PC-3 (cell line): ENCODE measurements at places on chromosomes 3 and 15. TPM values are rescaled to one million over a fixed set of nuclear protein-coding genes. Genes with fewer than 3 reads are reported as not detected.
A peak's percentile ranks its signal among the peaks of the same experiment; 100 is the strongest.

GRCh38 chr3:187831125-187832051 is 86.1 kb upstream of the BCL6 start:
- DNase-seq = no peak

Gene PLSCR5
- total RNA-seq = not detected in 2 replicates

DNA sequence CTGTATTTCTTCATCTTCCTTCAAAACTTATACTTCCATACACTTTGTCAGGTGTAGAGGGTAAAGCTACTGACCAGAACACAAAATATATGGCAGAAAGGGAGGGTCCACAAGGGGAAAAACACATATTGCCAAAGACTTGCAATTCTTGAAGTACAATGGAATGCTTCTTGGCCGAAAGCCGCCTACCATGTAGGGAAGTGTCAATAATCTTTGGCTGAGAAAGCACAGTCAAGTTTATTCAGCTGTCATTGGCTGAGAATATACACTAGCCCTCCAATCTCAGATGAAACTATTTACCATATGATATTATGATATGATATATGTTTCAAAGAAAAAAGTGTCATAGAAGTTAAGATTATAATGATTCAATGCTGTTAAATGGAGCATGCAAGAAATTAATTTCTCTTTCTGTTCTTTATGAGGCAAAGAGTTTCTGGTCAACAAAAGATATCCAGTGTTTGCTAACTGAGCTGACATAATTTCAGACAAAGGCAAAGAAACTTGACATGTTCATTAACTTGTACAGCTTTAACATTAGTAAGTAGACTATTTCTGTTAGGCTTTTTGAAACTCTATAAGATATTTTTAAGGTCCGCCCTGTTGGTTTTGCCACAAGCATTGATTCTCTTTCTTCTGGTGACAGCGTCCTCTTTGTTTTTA is 89.0 kb upstream of the LPP start:
- no peak for DNase-seq

DNA sequence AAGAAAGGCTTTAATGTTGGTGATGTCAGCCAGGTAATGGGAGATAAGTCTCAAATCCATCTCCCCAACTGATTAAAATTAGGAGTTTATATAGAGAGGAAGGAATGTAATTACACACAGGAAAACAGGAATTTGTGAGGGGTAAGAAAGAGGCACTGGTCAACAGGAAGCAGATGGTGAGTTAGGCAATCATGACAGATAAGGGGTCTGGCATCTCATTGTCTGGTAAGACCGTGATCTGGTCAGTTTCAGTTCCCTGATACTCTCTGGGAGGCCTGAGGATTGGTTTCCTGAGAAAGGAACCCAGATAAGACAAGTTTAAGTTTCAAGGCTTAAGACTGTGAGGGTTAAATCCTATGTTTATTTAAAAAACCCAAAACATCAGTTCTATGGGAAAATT is 414.7 kb upstream of the ARRDC4 start:
- no peak for DNase-seq

DNA sequence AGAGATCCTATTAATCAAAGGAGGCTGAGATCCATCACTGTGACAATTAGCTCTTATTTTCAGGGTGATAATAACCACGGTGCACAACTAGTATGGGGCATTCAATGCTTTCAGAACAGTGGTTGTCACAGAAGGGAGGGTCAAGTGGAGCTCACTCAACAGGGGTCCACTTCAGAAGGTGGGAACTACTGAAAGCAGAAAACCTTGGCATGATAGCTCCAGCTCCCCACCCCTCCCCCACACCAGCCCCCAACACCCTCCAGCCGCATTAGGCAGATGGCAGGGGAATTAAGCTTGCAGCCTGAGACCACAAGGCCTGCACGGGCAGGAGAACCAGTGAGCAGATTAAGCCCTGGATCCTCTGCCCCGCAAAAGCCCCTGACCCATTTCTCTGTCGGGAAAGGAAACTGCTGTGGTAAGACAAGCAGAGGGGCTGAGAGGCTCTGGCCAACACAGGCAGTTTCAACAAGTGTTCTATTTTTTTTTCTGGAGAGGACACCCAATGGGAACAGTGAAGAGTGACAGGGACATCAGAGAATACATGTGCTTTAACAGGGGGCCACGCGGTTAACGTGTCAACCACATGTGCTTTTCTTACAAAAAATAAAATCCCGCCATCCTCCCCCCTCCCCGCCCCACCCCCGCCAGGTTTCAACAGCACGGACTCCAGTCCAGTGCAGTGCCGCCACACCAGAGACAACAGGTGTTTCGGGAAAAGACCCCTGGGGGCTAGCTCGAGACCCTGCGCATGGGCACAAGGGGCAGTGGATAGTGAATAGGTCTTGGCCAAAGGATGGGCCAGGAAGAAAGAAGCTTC is 997 bp downstream of the FYCO1 start:
- DNase-seq = no peak

DNA sequence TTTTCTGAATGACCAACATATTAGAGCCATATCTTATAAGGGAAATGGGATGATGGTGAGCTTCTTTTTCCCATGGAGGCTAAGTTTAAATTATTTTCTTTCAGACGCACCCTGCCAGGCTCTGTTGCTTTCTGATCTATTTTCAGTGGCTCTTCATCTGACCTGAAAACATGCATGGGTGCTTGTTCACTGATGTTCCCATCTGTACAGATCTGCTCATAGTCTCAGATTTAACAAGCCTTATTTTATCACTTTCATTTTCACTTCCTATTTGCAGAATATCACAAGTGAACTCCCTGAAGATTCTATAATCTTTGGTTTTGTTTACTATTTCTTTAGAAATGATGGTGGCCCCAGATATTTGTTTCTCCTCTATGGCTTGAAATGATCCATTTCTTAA is 31.1 kb upstream of the SUCLG2 start:
- DNase-seq = no peak

DNA sequence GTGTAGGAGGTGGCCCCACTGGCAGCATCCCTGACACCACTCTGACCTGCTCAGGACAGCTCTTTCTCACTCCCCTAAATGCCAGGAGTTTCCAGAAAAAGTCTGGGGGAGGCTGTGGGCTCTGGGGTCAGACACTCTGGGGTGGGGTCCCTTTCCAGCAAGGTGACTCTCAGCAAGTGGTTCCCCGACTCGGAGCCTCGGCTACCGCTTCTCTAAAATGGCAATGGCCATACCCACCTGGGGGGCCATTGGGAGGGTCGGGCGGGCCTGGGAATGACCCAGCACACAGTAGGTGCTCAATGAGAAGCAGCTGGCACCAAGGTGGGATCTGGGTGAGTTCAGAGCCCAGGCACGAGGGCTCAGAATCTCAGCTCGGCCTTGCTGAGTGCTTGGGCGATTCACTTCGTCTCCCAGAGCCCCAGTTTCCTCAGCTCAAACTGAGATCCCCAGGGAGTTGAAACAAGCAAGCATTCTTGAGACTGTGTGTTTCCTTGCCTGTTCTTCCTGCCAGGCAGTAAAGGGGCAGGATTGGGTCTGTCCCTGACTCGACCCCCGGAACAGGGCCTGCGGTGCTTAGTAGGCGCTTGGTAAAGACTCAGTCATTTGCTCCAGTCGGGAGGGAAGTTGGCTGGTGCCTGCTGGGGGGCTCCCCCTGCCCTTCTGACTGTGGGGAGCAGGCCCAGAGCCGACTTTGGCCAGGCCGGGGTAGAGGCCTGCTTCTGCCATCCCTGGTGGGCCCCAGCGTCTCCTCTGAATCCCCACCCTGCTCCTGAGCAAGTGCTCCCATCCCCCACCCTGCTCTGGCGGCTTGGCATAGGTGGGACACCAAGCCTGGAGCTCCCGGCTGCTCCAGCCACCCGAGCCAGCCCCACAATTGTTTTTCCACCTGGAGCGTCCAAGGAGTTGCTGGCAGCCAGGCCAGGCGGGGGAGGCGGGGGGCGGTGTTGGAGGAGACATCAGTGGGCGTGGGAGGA is 32.9 kb upstream of the FBLN2 start:
- DNase-seq = no peak

GRCh38 chr3:108117241-108117775 is 26.5 kb upstream of the CD47 start:
- peak; percentile 57 for DNase-seq
